NAMALWA (cell line): ENCODE measurements at places on chromosomes 13 and 19.

- peak; percentile 47 for DNase-seq
Observed at GRCh38 chr19:1609103-1609396, 3.8 kb upstream of the UQCR11 start.

- no peak for DNase-seq
Observed at GRCh38 chr19:40270362-40271089, 14.6 kb downstream of the AKT2 start.

DNA sequence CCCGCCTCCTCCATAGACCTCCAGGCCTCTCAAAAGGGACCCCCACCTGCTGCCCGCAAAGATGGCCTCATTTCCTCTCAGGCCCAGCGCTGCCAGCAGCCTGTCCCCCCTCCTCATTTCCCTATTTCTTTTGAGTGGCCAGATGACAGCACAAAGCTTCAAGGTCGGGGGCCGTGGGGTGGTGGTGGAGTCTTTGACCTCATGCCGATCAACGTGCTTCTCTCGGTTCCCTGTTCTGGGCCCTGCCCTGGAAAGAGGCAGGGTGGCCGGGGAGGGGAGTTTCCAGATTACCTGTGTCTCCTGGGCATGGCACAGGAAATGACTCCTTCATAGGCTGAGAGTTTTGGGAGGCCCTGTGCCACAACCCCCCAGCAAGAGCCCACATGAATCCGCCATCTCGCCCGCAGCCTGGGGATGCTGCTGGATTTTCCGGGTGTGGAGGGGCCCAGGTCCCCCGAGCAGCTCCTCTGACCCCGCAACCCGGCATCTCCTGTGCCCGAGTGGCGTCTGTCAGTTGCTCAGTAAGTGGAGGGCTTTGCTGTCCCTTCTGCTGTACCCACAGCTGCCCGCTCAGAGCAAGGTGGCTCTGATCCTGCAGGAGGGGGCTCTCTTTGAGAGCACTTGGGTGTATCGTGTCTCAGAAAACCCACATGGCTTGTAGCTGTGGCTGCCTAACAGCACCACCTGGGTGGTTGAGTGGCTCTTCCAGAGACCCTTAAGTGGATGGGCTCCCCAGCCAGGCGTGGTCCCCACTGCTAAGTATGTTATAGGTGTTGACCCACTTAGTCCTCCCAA, 139.4 kb downstream of the SIPA1L3 start:
- DNase-seq, result peak; percentile 64

DNA sequence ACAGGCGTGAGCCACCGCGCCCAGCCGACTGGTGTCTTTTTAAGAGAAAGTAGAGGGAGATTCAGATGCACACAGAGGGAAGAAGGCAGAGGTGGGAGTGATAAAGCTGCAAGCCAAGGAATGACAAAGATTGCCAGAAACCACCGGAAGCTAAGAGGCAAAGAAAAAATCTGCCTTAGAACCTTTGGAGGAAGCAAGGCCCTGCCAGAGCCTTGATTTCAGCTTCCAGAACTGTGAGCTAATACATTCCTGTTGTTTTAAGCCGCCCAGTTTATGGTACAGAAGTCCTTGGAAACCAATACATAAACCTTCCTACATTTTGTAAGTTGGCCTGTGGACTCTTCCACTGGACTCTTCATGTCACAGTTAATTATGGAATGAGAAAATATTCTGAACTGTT, 71.7 kb upstream of the SOX21 start:
- DNase-seq, result no peak

GRCh38 chr19:14475251-14476073, at the start of gene PTGER1:
Gene PTGER1, minus strand, starts transcription at chr19:14475354. Its CDS starts 1,034 bp downstream, at chr19:14474320.
- no peak for DNase-seq

DNA sequence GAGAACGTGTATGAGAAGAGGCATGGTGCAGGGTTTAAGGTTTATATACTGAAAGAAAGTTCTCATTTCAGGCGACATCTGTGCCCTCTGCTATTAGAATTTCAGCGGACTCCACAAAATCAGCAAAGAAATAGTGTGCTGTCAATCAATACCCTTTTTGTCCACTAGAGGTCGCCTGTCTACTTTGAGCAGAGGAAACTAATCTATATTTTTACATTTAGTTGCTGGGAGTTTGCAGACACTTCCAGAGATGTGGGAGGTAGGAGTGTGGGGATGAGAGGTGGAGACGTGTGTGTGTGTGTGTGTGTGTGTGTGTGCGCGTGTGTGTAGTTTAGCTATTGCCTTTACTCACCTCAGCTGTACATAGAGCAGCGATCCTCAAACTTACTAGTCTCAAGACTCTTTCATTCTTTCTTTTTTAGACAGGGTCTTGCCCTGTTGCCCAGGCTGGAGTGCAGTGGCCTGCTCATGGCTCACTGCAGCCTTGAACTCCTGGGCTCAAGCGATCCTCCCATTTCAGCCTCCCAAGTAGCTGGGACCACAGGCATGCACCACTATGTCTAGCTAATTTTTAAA, 9.7 kb downstream of the INAFM1 start:
- peak; percentile 87 for DNase-seq

GRCh38 chr19:36688058-36688457, 646 bp downstream of the ZNF567 start:
- DNase-seq, result no peak

DNA sequence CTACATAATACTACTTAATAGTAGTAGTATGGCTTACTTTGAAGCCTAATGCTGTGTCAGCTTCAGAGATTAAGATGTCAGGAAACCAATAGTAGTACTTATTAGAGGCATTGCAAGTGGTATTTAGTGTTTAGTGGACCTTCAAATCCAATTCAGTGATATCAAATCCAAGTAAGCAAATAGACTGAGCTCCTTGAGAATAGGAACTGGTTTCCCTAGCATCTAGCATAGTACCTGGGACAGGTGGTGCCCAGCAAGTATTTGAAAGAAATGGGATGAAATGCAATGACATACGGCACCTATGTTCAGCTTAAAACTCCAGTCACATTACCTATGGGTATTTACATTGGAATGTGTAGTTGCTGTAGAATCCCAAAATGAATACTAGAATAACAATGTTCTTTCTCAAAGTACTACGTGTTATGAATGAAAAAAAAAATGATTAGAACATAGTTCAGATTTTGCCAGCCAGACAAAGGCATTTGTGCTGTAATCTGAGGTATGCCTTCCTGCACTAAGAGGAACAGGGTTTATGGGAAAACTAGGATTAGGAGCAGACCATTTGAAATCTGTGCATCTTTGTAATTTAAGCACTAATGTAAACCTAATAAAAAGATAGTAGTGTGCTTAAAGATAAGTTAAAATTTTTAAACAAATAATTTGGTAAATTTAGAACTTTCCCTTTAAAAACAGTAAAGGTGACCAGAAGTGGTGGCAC, 17.1 kb downstream of the LSM14A start:
- DNase-seq, result no peak

DNA sequence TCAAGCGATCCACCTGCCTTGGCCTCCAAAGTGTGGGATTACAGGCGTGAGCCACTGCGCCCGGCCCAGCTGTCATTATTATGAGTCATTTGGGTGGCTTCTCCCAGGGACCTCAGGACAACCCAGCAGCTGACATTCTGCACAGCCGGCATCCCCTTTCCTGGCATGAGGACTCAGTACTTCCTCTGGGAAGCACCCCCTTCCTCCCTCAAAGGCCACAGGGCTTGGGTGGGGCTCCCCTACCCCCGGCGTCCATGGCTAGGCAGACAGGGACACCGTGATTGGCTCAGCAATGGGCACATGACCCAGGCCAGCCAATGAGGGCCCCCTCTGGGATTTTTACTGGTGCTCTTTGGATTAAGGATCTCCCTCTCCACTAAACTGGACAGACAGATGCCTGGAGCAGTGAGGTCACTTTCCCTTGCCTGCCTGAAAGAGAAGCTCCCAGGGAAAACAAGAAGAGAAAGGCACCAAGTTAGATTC, 6.0 kb downstream of the KANK2 start:
- DNase-seq, result peak; percentile 57

DNA sequence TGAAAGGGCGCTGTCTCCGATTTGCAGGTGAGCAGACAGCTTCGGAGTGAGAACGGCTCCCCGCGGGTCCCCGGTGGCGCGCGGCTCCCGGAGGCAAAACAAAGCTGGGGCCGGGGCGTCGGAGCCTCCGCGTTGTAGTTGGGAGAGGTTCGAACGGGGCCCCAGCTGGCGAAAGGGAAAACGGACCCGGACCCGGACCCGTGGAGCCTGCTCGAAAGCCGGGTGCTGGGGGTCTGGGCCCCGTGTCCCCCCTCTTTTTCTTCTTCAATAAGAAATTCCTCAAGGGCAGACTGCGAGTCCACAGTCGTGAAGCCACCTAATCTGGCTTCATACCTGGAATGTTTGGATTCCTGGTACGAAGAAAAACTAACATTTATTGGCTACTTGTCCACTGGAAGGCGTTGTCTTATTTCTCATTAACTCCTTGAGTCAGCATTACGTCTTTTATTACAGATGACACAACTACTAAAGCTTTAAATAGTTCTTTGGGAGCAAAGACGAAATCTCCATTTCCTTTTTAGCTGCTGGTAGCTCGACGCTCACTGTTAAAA, 632 bp upstream of the MTIF3 start:
- DNase-seq, result peak; percentile 29
